ENCODE measurements at places on chromosomes 3 and 15.
A peak's percentile ranks its signal among the peaks of the same experiment; 100 is the strongest.

GRCh38 chr3:107963581-107963980 is 127.2 kb downstream of the CD47 start:
- DNase-seq = no peak

- no peak for DNase-seq
These were observed 64.9 kb upstream of the DCBLD2 start for GRCh38 chr3:98966434-98966833.

GRCh38 chr3:70744536-70744935 is 432.1 kb upstream of the MDFIC2 start:
- no peak for DNase-seq

- no peak for DNase-seq
These were observed 1.2 kb downstream of the ZBTB11 start for GRCh38 chr3:101675709-101676215.

- no peak for DNase-seq
These were observed 60.7 kb downstream of the CGNL1 start for GRCh38 chr15:57436961-57437360.

DNA sequence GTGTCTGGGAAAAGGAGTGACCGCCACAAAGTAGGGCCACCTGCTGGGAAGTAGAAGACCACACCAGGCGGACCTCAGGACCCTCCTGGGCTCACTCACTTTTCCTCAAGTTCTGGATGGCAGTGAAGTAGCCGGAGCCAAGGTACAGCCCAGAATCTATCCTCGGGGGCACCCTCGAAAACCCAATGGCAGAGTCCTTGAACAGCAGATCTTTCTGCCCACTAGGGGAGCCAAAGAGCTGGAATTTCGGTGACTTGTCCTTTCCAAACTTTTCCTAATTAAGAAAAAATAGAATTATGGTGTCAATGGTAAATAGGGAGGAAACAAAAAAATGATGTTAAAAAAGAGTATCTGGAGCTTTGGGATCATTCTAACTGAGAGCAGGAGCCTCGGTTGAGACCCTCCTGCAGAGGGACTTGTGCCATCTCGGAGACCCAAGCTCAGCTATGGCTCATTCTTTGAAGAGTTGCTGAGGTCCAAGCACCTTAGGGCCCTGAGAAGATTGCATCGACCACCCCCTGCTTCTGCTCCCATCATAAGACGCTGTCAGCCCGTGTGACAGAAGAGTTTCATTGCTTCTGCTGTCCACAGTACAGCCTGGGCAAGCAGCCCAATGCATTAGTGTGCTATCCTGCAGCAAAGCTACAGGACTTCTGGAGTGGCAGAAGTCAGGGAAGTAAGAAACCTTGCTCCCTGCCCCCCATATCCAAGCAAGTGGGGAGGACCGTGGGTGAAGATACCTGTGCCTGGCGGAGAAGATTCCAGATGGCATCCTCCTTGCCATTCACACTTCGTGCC is 14.8 kb downstream of the LTF start:
- DNase-seq = no peak

GRCh38 chr3:190830031-190830430 is 32.5 kb downstream of the GMNC start:
- no peak for DNase-seq

DNA sequence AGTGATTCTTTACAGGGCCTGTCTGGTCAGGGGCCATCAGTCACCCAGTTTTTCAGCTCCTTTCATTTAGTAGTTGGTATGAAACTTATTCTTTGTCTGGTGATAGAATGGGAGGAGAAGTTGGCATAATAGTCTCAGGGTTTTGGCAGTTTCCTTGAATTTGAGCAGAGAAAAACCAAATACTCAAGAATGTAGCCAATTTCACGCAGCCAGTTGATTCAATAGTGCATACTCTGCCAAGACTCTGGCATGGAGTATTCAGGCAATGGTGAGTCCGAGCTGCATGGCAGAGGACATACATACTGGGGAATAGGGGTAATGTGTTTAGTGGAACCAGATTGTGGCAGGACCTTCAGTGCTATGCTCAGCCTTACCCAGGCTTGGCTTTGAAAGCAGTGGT is 118.3 kb downstream of the GALK2 start:
- DNase-seq = no peak

GRCh38 chr15:73746883-73747282 is 6.3 kb downstream of the INSYN1 start:
- no peak for DNase-seq

- DNase-seq = no peak
These were observed 19.7 kb upstream of the TCAIM start for GRCh38 chr3:44318891-44319311.

GRCh38 chr15:68316061-68316804 is 38.7 kb downstream of the FEM1B start:
- DNase-seq = peak; percentile 51
